SK-N-SH (cell line): ENCODE measurements at places on chromosomes 12 and 14. TPM values are rescaled to one million over a fixed set of nuclear protein-coding genes. Genes with fewer than 3 reads are reported as not detected.

DNA sequence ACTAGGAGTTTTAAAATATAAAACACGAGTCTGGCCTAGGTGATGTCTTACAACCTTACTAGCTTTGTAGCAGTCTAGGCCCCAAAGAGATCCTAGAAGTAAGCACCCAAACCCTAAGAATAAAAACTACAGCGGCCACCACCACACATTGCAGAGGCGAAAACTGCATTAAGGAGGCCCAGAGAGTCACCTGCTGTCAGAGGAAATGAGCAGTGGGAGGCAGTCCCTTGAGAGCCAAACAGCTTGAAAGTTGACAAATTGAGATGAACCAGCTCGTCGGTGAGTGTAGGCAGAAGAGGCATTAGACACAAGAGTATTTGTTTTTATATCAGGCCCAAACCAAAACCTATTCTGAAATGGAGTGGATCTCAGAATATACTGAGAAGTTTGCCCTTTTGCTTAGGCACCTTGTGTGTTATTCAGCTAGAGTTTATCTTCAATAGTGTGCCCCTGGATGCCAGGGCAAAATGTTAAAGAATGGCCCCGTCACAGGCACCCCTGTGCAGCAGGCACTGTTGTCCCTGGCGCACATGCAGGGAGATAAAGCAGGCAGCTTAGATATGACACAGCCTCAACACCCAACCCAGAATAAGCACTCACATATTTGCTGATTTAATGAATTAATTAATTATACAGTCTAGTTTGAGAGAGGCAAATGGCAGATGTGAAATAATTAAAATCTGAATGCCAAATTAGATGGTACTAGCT is 56.7 kb downstream of the TTC7B start:
- H3K36me3 ChIP-seq = no peaks in the 10 kb centered on the region; the same call in 1 of the 2 replicates
- H3K4me1 ChIP-seq = peaks cover 21% of the 10 kb centered on the region
- no peak overlapping the region for H3K27ac ChIP-seq
- no peaks in the 10 kb centered on the region for H3K27me3 ChIP-seq

- no peak for DNase-seq
- no peaks in the 10 kb centered on the region for H3K27me3 ChIP-seq
- no peak overlapping the region for H3K27ac ChIP-seq
- H3K4me1 ChIP-seq = no peaks in the 10 kb centered on the region
- H3K36me3 ChIP-seq = peaks cover 48% of the 10 kb centered on the region
These were observed 52.0 kb downstream of the ACTN1 start for GRCh38 chr14:68927089-68927488.

Gene OR4K14
- polyA plus RNA-seq = not detected in 2 replicates

DNA sequence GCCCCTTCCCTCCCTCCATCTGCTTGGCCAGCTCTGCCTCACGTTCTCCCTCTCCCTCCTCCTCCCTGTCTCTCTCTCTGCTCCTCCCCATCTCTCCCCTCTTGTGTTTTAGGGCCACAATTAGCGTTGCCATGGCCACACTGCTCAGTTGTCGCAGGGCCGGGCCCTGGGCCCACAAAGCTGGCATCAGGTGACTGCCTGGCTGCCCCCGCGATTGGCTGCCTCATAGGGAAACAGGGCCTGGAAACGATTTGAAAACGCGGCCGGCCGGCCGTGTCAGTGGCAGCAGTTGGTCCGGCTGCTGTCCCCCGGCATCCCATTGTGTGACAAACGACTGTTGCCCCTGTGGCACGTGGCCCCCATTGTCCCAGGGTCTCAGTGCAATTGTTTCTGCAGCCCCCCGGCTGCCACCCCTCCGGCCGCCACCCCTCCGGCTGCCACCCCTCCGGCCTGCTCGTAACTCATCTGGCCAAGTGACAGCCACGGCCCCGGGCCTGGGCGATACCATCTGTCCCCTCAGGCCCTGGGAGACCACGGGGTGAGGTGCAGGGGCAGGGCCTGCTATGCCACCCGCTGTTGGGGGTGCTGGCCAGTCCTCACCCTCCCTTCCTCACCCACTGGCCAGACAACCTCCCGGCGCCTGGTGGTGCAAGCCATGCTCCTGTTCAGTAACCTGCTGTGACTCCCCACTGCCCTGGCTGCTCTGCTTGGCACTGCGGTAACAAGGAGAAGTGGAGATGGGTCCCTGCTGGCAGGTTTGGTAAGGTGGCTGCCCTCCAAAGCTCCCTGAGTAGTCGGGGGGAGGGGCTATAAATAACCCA is 17.4 kb downstream of the FOXN4 start:
- peak overlapping the region; percentile 87 for H3K27ac ChIP-seq
- H3K27me3 ChIP-seq = no peaks in the 10 kb centered on the region
- no peak overlapping the region for H3K4me3 ChIP-seq
- peak; percentile 95 for DNase-seq
- H3K36me3 ChIP-seq = no peaks in the 10 kb centered on the region
- peaks cover 22% of the 10 kb centered on the region; the same call in 1 of the 2 replicates for H3K4me1 ChIP-seq

DNA sequence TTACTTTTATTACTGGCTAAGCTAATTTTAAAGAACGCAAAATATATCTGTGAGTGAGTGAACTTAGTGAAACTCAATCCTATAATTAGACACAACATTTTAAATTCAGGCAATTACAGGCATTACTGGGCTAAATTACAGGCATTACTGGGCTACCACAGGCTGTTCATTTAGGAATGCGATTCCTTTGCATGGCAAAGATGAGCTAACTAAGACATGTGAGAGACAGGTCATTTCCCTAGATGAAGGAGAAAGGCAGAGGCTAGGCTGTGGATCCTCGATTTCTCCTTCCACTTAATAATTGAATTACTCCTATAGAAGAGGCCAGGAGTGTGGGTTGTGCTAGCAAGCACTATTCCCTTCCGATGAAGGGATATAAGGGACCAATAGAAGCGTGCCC is 429.4 kb upstream of the LMO3 start:
- H3K27ac ChIP-seq = no peak overlapping the region
- no peaks in the 10 kb centered on the region for H3K27me3 ChIP-seq
- H3K36me3 ChIP-seq = no peaks in the 10 kb centered on the region
- no peak overlapping the region for H3K4me3 ChIP-seq
- no peak for DNase-seq
- H3K4me1 ChIP-seq = no peaks in the 10 kb centered on the region

GRCh38 chr12:22600181-22600580 is 24.8 kb upstream of the ETNK1 start:
- no peak for DNase-seq
- H3K27me3 ChIP-seq = no peaks in the 10 kb centered on the region
- no peak overlapping the region for H3K4me3 ChIP-seq
- no peaks in the 10 kb centered on the region for H3K4me1 ChIP-seq
- no peaks in the 10 kb centered on the region for H3K36me3 ChIP-seq

DNA sequence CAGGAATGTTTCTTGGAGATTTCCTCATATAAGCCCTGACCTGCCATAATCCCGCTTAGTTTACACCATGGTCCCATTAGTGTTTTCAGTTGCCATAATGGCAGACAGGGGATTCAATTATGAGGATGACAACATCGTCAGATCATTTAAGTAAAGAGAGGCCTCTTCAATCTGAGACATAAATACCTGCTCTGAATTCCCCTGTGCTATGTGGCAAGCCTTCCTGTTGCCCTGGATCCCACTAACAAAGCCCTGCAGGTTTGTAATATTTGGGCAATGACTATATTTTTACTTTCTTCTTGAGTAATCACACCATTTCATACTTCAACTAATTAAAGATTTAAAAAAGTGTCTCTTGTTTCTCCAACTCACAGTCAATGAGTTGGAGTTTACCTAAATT is 108.9 kb downstream of the TRAFD1 start:
- H3K4me1 ChIP-seq = no peaks in the 10 kb centered on the region
- no peak overlapping the region for H3K27ac ChIP-seq
- H3K27me3 ChIP-seq = no peaks in the 10 kb centered on the region
- DNase-seq = no peak
- peaks cover 56% of the 10 kb centered on the region for H3K36me3 ChIP-seq

GRCh38 chr12:12034344-12034743 is 36.4 kb upstream of the BCL2L14 start:
- H3K27ac ChIP-seq = no peak overlapping the region
- no peak overlapping the region for H3K4me3 ChIP-seq
- no peaks in the 10 kb centered on the region for H3K36me3 ChIP-seq
- H3K27me3 ChIP-seq = no peaks in the 10 kb centered on the region; the same call in 1 of the 2 replicates
- no peak for DNase-seq
- no peaks in the 10 kb centered on the region for H3K4me1 ChIP-seq

DNA sequence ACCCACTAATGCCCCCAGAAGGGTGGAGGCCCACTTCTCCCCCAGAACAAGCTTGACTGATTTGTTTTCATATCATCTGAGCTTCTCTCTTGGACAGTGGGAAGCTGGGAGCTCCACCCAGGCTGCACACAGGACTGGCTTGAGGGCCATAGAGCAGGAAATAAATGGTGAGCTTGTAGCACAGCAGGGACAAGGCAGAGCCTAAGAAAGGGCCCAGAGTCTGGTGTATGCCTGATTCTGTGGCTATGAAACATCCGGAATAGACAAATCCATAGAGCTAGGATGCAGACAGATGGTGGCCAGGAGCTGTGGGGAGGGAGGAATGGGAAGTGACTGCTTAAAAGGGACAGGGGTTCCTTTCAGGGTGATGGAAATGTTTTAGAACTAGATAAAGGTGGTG is 79.0 kb downstream of the ARL6IP4 start:
- DNase-seq = no peak
- no peaks in the 10 kb centered on the region for H3K36me3 ChIP-seq
- H3K4me1 ChIP-seq = peaks cover 22% of the 10 kb centered on the region
- no peaks in the 10 kb centered on the region for H3K27me3 ChIP-seq
- H3K27ac ChIP-seq = no peak overlapping the region
- no peak overlapping the region for H3K4me3 ChIP-seq

Gene PRPH
- polyA plus RNA-seq = 1.7 and 1.9 TPM in 2 replicates
